ENCODE measurements at places on chromosomes 16 and 17.

GRCh38 chr16:75379911-75380847, 53.1 kb downstream of the CFDP1 start:
- no peak for DNase-seq

GRCh38 chr16:78122774-78123315, 23.4 kb downstream of the WWOX start:
- DNase-seq: peak; percentile 75

DNA sequence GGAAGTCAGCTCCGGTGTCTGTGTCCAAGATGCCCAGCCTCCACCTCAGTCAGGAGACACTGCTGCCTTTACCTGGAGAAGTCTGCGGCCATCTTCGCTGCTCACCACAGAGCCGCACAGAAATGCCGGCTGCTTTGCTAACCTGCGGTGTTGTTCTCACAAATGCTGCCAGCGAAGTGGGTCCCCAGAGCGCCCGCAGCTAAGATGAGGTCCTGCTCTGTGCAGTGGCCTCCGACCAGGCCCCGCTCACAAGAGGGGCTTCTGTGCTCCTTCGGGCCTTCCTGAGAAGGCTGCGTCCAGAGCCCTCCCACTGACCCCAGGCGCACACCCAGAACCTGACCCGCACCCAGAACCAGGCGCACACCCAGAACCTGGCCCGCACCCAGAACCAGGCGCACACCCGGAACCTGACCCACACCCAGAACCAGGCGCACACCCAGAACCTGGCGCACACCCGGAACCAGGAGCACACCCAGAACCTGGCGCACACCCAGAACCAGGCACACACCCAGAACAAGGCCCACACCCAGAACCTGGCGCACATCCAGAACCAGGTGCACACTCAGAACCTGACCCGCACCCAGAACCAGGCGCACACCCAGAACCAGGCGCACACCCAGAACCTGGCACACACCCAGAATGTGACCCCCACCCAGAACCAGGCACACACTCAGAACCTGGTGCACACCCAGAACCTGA, 51.5 kb upstream of the FASN start:
- DNase-seq: no peak

DNA sequence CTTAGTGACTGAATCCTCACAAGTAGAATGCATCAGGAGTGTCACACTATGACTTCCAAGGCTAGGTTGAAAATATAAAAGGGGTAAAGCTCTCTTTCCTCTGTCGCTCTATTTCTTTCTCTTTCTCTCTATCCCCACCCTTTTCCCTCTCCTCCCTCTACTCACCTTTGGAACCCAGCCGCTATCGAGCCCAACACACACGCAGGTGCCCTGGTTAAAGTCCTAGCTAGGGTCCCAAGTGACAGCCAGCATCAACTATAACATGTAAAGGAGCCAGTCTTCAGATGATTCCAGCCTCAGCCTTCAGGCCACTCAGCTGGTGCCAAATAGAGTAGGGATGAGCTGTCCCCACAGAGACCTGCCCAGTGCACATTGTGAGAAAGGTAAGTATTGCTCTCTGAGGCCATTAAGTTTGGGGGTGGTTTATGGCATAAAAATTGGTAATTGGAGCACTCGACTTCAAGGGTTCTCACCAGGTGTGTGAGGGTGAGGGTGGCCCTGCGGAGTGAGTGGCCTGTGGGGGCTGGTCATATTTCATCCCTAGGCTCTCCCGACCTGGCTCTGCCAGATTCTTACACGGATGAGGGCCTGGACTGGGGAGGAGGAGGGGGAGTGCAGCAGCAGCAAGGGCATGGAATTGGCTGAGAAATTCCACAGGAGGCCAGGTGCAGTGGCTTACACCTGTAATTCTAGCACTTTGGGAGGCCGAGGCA, 14.9 kb upstream of the C16orf54 start:
- DNase-seq: no peak

DNA sequence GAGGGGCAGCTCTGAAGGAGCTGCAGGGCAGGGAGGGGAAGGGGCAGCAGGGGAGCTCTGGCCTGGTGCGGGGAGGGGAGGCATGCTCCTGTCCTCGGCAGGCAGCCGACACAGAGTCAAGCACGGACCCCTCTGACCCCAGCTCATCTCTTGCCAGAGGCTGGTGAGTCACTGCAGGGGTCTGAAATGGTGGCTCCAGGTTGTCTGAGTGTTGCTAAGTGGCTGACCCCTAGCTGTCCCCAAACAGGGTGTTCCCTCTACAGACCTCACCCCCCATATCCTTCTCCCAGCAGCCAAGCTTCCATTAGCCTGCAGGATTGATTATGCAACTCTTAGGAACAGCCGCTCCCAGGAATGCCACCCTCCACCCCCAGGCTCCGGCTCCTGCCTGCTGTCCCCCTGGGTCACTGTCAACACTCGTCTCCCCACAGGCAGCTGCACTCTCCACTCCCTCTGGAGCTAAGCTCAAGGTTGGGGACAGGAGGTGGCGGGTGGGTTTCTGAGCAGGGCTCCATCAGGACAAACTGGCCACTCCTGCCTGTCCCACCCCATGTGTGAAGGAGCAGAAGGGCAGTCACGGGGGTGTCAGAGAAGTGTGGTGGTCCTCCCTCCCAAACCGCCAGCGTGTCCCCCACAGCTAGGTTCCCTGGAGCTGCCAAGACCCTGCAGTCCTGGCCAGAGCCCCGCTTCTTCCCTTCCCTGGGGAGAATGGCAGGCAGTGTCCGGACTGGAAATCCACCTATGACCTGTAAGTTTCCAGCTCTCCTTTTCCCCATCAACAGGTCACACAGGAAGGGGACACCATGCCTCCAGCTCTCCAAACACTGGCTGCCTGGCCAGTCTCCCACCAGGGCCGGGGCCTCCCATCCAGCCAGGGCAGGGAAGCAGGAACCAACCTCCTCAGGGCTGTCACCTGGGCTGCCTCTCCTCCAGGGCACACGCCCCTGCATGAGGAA, 1.0 kb downstream of the MYLK3 start:
- peak; percentile 74 for DNase-seq

GRCh38 chr17:39057701-39058206, 90.6 kb upstream of the FBXO47 start:
- no peak for DNase-seq

DNA sequence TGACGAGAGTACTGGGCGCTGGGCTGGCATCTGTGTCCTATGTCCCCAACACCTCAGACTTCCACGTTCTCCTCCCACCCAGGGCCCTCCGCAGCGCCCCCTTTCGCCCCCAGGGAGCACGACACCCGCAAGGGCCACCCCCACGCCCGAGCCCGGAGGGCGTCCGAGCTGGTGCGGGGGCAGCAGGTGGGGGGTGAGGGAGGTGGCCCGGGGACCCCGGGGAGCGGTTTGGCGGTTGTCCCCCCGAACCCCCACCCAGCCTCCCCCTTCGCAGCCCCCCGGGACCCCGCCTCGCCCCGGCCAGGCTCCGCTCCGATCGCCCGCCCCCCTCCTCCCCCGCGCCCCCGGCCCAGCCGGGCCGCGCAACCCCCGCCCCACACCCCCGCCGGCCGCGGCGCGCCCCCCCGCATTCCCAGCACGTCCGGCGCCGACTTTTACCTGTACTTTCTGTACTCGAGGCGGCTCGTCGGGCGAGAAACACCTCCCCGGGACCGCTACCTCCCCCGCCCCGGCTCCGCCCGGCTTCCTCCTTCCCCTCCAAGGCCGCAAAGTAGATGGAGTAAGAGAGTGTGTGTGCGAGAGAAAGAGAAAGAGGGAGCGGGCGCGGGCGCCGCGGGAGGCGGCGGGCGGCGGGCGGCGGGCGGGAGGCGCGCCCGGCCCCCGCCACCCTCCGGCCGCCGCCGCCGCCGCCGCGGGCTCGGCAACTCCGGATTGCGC, 901 bp downstream of the CDYL2 start:
- DNase-seq: no peak

- DNase-seq: no peak
Measured at GRCh38 chr17:12536021-12536420, 129.7 kb upstream of the MYOCD start.

GRCh38 chr16:76696876-76697275, 419.7 kb downstream of the CNTNAP4 start:
- no peak for DNase-seq

- DNase-seq: peak; percentile 72
Measured at GRCh38 chr16:14409563-14409962, 220.5 kb downstream of the PARN start.

DNA sequence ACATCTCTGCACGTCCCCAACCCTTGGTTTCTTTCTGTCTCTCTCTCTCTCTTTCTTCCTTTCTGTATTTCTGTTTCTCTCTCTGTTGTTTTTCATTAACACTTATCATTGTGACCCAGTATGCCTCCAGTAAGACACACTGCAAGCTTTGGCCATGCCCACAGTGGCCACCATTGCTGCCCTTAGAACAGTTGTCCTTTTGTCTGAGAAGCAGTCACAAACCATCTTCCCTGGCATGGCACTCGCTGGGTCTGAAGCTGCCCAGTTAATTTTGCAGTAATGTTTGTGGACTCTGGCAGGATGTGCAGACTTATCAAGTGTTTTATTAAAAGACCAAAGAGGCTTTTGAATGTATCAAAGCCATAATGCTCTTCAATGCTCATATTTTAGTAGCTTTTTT, 146.9 kb downstream of the MSI2 start:
- no peak for DNase-seq

- no peak for DNase-seq
Measured at GRCh38 chr16:22216191-22216831, 10.2 kb downstream of the EEF2K start.

DNA sequence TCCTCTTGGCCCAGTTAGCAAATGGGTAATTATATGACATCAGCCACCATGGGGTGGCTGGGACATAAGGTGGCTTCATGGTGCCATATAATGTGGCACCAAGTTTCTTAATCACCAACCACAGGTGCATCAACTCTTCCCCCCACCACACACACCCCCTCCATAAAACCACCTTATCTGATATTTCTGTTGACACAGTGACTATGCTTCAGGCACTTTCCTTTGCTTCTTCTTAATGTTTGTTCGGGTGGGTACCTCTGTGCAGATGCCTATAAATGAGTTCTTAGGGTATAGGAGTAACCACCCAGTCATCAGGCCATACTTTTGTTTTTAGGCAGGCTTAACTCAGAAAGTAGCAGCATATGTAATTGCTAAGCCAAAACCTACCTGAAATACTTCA, 29.5 kb downstream of the RNF43 start:
- no peak for DNase-seq

DNA sequence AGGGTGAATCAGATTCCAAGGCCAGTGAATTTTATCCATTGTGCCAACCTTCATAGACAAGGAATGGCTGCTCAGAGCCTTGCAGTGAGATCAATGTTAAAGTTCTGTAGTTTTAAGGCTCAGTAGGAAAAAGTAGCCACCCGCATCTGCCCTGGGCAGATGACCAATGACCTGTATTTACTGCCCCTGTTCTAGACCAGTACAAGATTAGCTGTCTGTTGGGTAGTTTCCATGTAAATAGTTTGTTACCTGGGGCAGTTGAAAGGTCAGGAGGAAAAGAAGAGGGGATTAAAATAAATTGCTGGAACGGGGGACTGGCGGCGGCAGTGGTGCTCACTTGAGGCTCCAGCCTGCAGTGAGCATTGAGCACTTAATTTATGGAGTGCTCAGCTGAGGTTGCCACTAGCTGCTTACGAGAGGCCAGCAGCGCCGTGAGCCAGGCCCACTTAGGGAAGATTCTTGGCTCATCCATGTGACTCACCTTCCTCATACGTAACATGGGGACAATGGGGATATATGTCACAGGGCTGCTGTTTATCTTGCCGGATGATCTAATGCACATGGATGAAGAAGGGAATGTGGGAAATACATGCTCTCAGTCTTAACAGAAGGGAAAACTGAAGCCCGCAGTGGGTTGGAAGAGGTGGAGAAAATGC, 10.7 kb upstream of the NOS2 start:
- DNase-seq: no peak

GRCh38 chr17:41082626-41083025, 1.3 kb upstream of the KRTAP4-7 start:
- no peak for DNase-seq

- DNase-seq: no peak
Measured at GRCh38 chr17:2271985-2272702, 31.4 kb downstream of the SMG6 start.

- no peak for DNase-seq
Measured at GRCh38 chr17:77637818-77638575, 320.5 kb upstream of the TNRC6C start.

GRCh38 chr16:1258906-1259759, 3.3 kb downstream of the TPSD1 start:
- DNase-seq: no peak

DNA sequence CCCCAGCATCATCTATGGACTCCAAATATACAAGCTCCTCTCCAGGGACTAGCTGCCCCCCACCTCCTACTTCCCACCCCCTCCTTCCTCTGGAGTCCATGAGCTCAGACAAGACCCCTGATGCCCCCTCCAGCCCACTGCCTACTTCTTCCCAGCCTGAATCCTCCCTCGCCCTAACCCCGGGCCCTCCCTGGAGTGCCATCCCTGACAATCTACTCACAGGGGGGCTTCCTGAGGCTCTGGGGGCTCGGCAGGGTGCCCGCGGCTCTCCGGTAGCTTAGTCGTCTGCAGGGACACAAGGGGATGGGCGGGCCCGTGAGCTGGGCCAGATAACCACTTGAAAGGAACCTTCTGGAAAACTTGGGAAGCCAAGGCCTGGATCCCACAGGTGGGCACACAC, 15.1 kb downstream of the MPP3 start:
- DNase-seq: no peak

GRCh38 chr17:70603226-70603625, 433.9 kb downstream of the KCNJ2 start:
- DNase-seq: no peak

DNA sequence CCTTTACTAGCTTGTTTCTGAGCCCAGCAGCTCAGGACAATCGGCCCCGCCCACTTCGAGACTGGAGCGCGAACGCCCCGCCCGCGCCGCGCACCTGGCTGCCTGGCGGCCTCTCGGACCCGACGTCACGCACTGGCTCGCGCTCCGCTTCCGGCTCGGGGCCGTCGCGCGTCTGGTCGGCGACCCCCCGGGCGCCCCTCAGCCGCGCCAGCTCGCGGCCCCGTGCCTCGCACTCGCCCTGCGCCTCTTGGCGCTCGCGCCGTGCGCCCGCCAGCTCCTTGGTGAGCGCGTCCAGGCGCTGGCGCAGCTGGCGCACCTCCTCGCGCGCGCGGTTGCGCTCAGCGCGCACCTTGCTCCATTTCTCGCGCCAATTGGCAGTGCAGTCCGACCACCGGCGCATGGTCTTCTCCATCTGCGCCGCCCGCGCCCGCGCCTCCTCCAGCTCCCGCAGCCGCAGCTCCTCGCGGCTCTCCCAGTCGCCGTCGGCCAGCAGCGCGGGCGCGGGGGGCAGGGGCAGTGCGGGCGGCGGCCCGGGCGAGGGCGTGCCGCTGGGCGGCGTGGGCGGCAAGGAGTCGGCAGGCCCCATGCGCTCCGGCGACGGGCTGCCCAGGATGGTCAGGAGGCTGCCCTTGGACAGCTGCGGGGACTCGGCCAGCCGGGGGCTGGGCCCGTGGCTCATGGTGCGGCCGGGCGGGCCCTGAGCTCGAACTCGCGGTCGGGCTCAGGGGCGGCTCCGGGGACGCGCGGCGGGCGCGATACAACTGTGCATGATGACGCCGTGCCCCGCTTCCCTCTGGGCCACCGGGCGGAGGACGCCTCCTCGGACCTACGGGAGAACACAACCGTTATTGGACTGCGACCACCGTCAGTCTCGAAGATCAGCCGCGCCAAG, 7.6 kb downstream of the CCDC102A start:
- no peak for DNase-seq

All from HepG2 (cell line).